ENCODE measurements at places on chromosomes 1 and 21. TPM values are rescaled to one million over a fixed set of nuclear protein-coding genes. Genes with fewer than 3 reads are reported as not detected.

ANGPTL1 gene
- total RNA-seq: 1.8 TPM

AMY1C gene
- total RNA-seq: not detected

OR2L13 gene
- total RNA-seq: not detected

UCK2 gene
- total RNA-seq: 90.3 TPM

AP4B1 gene
- 8.3 TPM for total RNA-seq

TNFRSF9 gene
- total RNA-seq: not detected

NBPF20 gene
- 2.8 TPM for total RNA-seq

VHLL gene
- total RNA-seq: 0.27 TPM

ERMAP gene
- 2.3 TPM for total RNA-seq

CYP4A22 gene
- total RNA-seq: not detected

SLC30A10 gene
- total RNA-seq: not detected

FMO1 gene
- not detected for total RNA-seq

NBPF8 gene
- 9.3 TPM for total RNA-seq

C1orf53 gene
- total RNA-seq: 3.0 TPM

ZNF496 gene
- total RNA-seq: 9.3 TPM

CHTOP gene
- total RNA-seq: 62.0 TPM

KCNN3 gene
- total RNA-seq: not detected

COL16A1 gene
- total RNA-seq: 6.7 TPM

KLF17 gene
- total RNA-seq: not detected

C1orf94 gene
- not detected for total RNA-seq

RUNX3 gene
- total RNA-seq: 13.4 TPM

CELA2B gene
- not detected for total RNA-seq

CHIA gene
- total RNA-seq: not detected

HMGCL gene
- 59.7 TPM for total RNA-seq

HLX gene
- 5.3 TPM for total RNA-seq

TRIM46 gene
- 1.3 TPM for total RNA-seq

ARTN gene
- total RNA-seq: 0.27 TPM

LRRC71 gene
- not detected for total RNA-seq

WNT9A gene
- not detected for total RNA-seq

HFM1 gene
- total RNA-seq: 2.9 TPM

TNFRSF4 gene
- not detected for total RNA-seq

CD1E gene
- total RNA-seq: not detected

HES5 gene
- total RNA-seq: not detected

C1orf56 gene
- 17.9 TPM for total RNA-seq

Data from SK-MEL-5 (cell line).